ENCODE measurements at places on chromosomes 13 and 19. TPM values are rescaled to one million over a fixed set of nuclear protein-coding genes. Genes with fewer than 3 reads are reported as not detected.

Gene DIAPH3
- 7.2 TPM for polyA plus RNA-seq

Gene ZNF99
- polyA plus RNA-seq: 0.27 TPM

Gene CGB2
- polyA plus RNA-seq: not detected

Gene KCNC3
- polyA plus RNA-seq: 1.9 TPM

Gene PSG4
- polyA plus RNA-seq: 2.5 TPM

Gene KLF5
- 42.2 TPM for polyA plus RNA-seq

Gene ZNF541
- polyA plus RNA-seq: 0.13 TPM

Gene S1PR5
- 2.2 TPM for polyA plus RNA-seq

Gene OR7G2
- polyA plus RNA-seq: not detected
